ENCODE measurements at places on chromosomes 1 and 21.

DNA sequence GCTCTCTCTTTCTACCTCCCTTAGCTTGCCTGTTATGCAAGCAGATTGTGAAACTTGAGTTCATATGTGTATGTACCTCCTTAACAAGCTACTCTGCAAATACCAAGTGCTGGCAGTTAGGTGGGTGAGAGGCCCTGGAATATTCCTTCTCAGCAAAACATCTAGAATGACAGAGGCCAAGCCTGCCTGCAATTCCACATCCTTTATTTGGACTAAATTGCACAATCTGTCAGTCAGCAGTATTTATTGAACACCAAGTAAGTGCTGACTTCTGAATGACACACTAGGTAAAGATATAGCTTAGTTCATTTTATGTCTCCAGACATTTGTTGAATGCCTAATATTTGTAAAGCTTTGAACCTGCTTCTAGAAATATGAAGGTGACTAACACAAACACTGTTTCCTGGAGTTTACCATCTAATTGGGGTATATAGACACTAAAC is 87.5 kb downstream of the RGL1 start:
- DNase-seq: no peak

GRCh38 chr21:14541841-14542490 is 4.1 kb downstream of the SAMSN1 start:
- DNase-seq: no peak

- DNase-seq: no peak
Observed at GRCh38 chr1:228376262-228376628, 30.4 kb downstream of the TRIM11 start.

DNA sequence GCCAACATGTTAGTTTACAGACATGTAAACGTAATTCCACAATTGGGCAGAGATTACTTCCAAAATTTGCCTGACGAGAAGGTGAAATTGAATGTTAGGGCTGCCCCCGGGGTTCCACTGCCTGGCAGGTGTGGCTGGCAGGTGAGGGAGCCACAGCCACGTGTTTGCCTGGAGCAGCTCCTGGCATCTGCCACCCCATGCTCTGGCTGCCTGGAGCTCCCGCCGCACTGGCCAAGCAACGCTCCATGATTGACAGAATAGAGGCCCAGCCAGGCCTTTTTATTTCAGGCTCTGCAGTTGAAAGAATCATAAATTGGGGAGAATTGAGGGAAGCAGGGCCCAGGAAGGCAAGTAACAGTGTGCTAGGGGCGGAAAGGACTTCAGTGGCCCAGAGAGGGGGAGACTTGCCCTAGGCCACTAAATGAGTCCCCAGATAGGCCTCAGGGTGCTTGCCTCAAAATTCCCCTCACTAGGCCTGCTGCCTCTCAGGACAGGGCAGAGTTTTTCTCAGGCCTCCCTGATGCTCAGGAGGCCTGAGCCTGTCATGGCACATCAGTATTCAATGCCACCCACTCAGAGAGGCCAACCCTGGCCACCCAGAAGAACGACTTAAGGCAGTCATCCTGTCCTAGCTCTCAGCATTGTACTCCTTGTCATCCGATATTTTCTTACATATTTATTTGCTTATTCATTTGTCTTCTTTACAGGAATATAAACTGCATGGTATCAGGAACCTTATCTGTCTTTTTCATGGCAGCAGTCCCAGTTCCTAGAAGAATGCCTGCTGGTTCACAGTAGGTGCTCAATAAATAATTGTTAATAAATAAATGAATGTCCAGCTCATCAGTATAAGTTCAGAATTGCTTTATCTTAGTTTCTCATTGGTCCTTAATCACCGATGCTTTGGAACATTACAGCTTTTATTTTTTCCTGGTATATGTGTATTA is 16.6 kb upstream of the S1PR1 start:
- peak; percentile 54 for DNase-seq

DNA sequence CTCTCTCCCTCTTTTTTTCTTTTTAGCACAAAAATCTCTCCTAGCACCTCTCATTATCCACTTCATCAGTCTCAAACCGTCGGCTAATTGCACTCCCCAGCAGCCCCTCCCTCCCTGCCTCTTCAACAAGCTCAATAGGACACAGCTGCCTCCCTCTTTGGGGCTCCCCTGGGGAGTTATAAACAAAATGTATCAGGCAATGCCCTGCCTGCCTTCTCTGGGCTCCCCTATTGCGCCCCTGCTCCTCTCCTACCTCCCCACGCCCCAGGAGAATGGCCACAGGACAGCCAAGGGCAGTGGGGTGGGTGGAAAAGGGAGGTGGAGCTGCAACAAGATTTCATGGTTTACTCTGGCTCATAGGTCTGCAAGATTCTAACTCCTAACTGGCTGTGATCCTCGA is 147.1 kb upstream of the GRIK3 start:
- peak; percentile 96 for DNase-seq

DNA sequence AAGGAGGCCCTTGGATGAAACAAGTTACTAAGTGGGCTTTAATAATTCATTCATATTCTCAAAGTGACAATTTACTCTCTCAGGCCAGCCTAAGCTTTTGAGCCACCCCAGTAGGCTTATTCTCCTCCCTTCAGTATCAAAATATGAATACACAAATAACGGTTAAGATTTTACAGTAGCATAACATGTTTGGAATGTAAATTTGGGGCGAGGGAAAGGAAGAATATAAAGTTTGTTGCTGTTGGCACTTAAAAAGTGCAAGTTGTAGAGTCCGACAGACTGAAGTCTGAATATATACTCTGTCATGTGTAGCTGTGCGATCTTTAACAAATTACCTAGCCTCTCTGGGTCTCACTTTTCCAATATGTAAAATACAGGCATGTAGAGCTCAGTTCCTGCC is 22.6 kb upstream of the MYSM1 start:
- no peak for DNase-seq

GRCh38 chr21:42782723-42783242 is 96.6 kb downstream of the WDR4 start:
- peak; percentile 66 for DNase-seq

DNA sequence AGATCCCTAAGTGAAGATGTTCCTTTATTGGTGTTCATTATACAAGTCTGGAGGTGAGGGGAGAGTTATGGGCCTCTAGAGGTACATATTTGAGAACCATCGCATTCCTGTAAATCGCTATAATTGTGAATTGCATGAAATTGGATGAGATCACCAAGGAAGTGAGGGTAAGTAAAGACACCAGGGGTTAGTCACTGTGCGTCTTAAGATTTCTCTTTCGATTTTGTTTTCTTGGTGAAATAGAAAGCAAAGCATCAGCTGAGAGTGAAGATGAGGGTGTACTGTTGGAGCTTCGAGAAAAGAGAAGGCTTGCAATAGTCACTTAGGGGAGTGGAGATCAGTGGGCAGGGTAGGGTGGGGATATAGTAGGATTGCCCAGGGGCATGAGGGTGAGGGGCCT is 82.1 kb downstream of the RAVER2 start:
- no peak for DNase-seq

DNA sequence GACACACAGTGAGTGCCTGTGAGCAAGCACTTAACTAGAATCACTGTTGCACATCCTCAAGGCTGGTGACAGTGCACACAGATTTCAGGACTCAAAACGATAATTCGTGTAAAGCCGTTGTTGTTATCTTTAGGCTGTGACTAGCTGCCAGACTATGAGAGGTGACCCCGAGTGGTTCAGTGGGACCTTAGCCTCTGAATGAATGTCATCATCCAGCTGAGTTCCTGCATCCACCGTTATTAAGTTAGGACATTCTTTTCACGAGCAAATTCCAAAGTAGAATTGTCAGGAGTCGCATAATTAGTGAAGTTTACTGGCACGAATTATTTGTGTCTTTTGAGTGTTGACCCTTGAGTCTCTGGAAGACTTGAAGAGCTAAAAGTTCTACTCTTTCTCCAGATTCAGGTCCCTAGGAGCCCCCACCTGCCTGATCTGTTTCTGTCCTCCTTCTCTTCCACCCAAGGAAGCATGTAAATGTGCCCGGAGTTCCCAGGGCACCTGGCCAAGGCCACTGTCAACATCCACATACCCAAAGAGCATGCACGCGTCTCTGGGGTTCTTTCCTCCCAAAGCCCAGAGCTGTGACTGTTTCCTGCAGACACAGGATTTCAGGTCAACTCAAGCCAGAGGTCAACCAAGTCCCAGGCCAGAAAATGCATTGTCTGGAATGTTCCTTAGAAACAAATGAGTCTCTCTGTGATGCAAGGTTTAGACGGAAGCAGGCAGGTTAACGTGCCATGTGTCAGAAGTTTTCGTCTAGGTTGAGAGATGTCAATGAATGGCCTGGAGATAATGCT is 207.2 kb downstream of the TOMM20 start:
- no peak for DNase-seq

DNA sequence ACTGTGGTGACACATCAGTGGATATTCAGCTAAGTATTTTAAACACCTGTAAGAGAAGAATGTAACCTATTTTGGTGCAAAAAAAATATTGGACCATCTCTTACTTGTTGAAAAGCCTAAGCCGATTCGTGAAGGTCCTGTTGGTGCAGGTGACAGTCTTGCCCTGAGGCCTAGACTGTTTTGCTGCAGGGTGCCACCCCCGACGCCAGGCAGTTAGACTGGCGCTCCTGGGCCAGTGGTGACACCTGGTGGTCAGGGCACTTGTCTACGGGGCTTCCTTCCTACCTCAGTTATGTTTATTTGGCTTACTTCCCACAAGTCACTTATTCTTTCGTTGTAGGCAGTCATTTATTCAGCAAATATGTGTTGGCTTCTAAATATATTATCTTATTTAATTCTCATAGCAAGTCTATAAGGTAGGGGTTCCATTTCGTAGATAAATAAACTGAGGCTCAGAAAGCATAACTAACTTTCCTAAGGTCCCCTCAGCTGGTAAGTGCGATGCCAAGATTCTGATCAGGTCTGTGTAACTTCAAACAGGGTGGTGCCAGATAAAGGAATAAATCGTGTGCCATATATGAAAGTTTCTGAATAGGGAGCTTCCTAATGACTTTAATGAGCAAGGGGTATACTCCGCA is 1.9 kb downstream of the EEIG2 start:
- DNase-seq: peak; percentile 78

GRCh38 chr1:57848406-57848805 is 424.5 kb upstream of the DAB1 start:
- no peak for DNase-seq

- DNase-seq: no peak
Observed at GRCh38 chr1:9761855-9762254, 61.9 kb downstream of the CLSTN1 start.

DNA sequence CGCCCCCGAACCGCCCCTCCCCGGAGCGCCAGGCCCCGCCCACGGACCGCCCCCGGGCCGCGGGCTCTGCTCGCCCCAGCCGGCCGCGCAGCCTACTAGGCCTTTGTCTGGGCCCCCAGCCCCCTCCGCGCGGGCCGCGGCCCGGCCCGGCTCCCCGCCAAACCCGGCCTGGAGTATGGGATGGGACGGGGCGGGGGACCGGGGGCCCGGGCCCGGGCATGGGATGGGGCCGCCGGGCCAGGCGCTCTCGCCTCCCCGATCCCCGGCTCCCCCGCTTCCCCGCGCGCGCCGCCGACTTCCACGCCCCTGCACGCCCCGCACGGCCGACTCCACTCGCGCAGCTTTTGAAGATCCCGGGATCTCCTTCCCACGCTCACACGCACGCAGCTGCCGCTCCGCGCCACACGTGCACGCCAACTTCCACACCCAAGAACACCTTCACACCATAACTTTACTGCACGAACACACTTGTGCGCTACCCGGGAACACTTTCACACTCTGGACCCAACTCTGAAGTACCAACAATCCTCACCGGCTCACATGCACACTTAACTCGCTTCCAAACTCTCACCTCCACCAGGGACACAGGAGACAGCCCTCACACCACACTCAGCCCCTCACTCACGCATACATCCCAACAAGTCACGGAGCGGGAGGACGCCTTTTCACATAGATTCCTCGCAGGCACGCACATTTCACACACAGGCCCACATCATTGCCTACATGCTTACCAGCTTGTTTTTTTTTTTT is 437 bp upstream of the HSPG2 start:
- DNase-seq: peak; percentile 83

DNA sequence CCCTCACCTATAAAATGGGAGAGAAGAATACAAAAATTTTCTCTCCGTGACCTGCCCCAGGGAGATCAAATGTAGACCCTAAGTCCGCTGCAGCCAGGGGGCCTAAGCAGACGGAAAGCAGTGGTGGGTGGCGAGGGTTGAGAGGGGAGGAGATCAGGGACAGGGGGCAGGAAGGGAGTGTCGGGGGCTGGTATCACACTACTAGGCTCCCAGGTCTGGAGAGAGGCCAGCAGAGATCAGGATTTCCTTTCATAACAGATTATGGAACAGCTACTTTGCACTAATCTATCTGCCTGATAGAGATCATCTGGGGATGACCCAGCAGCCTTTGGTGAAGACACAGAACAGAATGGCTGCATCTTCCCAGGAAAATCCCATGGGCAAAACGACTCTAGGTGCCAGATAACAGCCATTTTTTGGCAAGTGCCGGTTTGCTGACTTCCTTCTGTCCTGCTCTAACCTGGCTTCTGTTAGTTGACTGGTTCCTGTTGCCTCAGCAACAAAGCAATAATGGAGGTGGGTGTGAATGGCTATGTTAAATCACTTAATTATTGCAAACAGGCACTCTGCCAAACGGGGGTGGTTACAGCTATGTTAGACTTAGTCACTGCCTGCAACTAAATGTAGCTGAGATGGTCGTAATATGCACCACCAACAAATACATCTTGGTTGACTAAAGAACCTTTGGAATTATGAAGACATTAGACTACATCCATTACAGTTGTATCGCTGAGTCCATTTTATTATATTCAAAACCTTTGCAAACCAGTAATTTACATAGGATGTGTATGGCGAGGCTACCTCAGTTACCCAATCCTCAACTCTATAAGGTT is 30.0 kb upstream of the EPS8L3 start:
- DNase-seq: peak; percentile 97

DNA sequence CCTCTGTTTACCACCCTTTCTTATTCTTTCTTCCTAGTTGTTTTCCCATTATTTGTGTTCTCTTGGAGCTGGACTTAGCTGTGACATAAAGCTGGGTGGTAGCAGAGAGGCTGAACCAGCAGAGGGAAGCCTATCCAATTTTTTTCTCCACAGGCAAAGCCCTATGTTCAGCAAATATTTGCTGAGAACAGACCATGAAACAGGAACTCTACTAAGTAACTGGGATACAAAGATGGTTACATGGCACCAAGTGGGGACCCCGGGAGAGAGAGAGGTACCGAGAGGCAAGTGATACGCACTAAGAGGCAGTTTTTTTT is 6.6 kb downstream of the CFAP141 start:
- DNase-seq: no peak

- no peak for DNase-seq
Observed at GRCh38 chr1:210797422-210797821, 336.5 kb downstream of the KCNH1 start.

DNA sequence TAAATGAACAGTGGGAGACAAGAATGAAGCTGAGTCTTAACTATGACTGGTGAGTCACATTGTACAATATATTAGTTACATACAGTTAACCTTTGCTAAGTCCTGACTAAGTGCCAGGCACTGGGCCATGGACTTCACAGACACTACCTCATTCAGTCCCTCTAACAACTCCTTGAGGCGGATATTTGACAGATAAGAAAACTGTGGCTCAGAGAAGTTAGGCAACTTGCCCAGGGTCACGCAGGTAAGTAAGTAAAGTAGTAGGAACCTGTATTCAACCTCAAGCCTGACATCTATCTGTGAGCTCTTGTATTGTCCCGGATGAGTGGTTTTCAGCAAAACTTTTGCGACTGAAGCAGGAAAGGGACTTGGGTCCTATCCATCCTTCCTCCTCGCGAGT is 62.1 kb downstream of the GNG12 start:
- no peak for DNase-seq
